ENCODE measurements at places on chromosomes 1 and 21. TPM values are rescaled to one million over a fixed set of nuclear protein-coding genes. Genes with fewer than 3 reads are reported as not detected.

Gene KRTAP11-1
- not detected for total RNA-seq

Gene KIF2C
- total RNA-seq, result 1.6 TPM

Gene NID1
- total RNA-seq, result 79.7 TPM

Gene DCLRE1B
- 3.4 TPM for total RNA-seq

Gene RIPPLY3
- total RNA-seq, result not detected
